ENCODE measurements at places on chromosomes 12 and 14. TPM values are rescaled to one million over a fixed set of nuclear protein-coding genes. Genes with fewer than 3 reads are reported as not detected.

The IL22 gene
- not detected for total RNA-seq

DNA sequence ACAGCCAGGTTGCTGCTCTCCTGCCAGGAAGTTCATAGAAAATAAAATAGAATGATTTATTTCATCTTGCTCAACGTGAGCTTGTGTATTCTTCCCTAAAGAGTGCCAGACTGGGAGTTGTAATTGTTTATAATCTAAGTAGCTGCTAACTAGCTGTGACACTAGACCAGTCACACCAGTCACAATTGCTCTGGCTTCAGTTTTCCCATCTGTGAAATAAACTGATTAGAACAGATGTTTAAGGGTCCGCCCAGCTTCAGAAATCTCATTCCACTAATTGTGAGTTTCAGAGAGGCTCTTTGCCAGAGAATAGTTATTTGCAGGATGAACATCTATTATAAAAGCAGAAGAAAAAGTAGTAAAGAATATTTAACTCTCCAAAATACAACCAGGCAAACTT lies 55.6 kb upstream of the ZDHHC17 start:
- no peak for DNase-seq

The KRT79 gene
- not detected for total RNA-seq

DNA sequence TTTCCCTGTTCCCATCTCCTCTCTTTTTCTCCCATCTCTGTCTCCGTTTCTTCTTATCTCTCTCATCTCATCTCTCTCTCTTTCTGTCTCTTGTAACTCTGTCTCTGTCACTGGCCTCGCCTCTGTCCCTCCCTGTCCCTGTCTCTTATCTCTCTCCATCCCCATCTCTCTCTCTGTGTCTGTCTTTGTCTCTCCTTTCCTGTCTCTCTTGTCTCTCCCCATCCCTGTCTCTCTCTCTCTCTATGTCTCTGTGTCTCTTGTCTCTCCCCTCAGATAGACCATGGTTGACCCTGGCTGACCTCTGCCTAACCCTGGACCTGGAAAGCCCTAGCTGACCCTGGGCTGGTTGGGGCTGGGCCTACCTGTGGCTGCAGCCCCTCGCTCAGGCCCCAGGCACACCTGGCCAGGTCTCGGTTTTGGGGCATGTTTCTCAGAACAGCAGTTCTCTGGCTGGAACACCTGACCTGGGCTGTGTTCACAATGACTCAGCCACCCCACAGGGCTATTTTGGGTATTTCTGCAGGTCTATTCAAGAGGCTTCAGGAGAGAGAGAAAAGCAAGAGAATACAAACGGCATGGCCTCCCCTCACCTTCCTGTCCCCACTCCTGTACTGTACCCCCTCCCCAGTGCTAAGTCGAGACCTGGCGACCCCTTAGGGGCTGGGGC lies 174.4 kb downstream of the TMEM121 start:
- DNase-seq: no peak

The LLPH gene
- total RNA-seq: 22.1 TPM

GRCh38 chr12:18054925-18055619 lies 34.9 kb downstream of the RERGL start:
- DNase-seq: no peak

The GPR65 gene
- 0.25 TPM for total RNA-seq

The SLCO1B1 gene
- total RNA-seq: not detected

The DYNLL1 gene
- 175 TPM for total RNA-seq
